ENCODE measurements at places on chromosomes 13 and 19. TPM values are rescaled to one million over a fixed set of nuclear protein-coding genes. Genes with fewer than 3 reads are reported as not detected.

DNA sequence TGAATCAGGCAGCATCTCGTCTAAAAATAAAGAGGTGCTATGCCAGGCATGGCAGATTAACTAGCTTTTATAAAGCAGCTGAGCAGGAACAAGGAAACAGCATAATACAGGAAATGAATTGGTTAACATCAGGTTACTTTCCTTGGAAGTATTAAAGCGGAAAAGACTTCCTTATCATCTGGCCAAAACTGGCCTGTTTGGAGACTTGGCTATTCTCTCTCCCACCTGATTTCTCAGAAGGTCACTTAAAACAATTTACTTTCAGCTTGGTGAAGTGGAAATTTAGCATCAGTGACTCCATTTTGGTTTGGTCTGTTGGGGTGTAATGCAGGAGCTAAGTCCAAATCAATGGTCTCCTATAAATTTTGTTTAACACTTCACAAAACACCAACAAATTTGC lies 191.6 kb downstream of the NUFIP1 start:
- no peaks in the 10 kb centered on the region for H3K27me3 ChIP-seq
- no peaks in the 10 kb centered on the region for H3K36me3 ChIP-seq
- no peaks in the 10 kb centered on the region for H3K4me1 ChIP-seq

DNA sequence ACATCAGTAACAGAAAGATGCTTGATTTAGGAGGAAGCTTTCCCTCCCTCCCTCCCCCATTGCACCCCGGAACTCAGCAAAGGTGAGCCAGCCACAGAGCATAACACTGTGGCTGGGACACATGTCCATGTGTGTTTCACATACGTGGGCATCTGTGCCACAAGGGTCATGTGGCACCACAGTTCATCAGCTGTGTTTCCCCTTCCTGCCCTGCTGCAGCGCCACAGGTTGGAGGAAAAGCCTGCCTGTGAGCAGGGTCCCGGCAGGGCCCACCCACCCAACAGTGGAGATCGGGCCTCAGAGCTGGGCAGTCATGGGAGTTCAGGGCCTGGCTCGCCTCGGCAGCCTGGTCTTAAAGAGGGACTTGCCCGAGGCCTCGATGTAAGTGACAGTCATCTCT lies 2.8 kb downstream of the ACP5 start:
- no peak overlapping the region for H3K27ac ChIP-seq
- no peak overlapping the region for H3K4me3 ChIP-seq
- peaks cover 14% of the 10 kb centered on the region for H3K4me1 ChIP-seq
- no peaks in the 10 kb centered on the region for H3K36me3 ChIP-seq
- DNase-seq: no peak

GRCh38 chr19:16382775-16383543 lies 58.3 kb downstream of the KLF2 start:
- peaks cover 14% of the 10 kb centered on the region for H3K36me3 ChIP-seq
- peak; percentile 82 for DNase-seq
- H3K27ac ChIP-seq: peak overlapping the region; percentile 85
- no peaks in the 10 kb centered on the region for H3K27me3 ChIP-seq

DNA sequence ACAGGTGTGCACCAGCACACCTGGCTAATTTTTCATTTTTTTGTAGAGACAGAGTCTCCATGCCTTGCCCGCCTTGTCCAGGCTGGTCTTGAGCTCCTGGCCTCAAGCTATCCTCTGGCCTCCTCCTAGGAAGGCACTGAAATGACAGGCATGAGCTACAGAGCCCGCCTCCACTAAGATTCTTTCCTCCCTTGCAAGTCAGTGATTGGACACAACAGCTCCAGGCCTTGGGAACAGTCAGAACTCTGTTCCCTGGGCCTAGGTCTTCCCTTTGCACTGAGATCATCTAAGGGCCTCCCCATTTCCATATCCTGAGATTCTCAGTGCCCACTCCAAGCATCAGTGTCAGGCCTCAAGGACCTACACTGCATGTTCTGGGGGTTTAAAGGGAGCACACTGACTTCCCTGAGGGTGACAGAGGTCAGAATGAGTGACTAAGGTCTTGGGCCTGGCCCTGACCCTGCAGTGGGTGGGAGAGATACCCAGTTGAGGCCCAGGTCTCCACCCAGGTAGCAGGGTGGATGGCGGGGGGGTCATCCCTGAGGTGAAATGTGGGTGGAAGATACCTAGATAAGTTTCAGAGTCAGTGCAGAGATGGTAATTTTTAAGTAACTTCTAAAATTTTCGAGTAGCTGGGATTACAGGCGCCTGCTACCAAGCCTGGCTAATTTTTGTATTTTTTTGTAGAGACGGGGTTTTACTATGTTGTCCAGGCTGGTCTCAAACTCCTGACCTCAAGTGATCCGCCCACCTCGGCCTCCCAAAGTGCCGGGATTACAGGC lies 17.3 kb upstream of the ERCC1 start:
- peaks cover 44% of the 10 kb centered on the region for H3K4me1 ChIP-seq
- peak overlapping the region; percentile 91 for H3K27ac ChIP-seq
- H3K4me3 ChIP-seq: no peak overlapping the region
- DNase-seq: no peak
- H3K27me3 ChIP-seq: no peaks in the 10 kb centered on the region

The CFAP97D2 gene
- not detected for total RNA-seq

All from tibial nerve (tissue), 4 donors.